GM23248 (cell line): ENCODE measurements at places on chromosomes 3 and 15. TPM values are rescaled to one million over a fixed set of nuclear protein-coding genes. Genes with fewer than 3 reads are reported as not detected.

- peak; percentile 96 for DNase-seq
- peak overlapping the region; percentile 48 for H3K4me3 ChIP-seq
- H3K27me3 ChIP-seq, result no peaks in the 10 kb centered on the region
- peaks cover 61% of the 10 kb centered on the region for H3K4me1 ChIP-seq
- peak overlapping the region; percentile 79 for H3K27ac ChIP-seq
Observed at GRCh38 chr3:188294823-188295487, 141.0 kb downstream of the LPP start.

- H3K4me1 ChIP-seq, result no peaks in the 10 kb centered on the region
- H3K27ac ChIP-seq, result no peak overlapping the region
- DNase-seq, result no peak
Observed at GRCh38 chr3:463252-464192, 267.0 kb downstream of the CHL1 start.

DNA sequence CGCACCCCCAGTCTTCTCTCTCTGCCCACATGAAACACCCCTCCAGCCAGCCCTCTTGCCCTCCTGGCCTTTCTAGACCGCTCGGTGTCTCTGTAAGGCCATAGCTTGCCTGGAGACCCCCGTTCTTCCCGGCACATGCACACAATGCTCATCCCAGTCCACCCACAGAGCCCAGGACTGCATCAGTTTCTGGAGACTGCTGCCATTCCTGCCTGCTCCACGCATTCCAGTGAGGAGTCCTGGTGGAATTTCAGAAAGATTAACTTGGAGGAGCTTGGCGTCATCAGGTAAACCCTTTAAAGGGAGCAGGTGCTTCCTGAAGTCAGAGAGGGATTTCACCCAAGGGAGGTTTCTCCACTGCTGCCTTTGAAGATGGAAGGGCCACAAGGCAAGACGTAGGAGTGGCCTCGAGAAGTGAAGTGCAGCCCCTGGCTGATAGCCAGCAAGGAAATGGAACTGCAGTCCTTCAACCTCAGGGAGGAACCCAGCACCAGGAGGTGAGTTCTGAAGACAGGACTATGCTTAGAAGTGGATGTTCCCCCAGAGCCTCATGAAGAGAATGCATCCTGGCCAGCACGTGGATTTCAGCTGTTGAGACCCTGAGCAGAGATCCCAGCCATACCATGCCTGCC is 19.2 kb downstream of the SLC41A3 start:
- no peak for DNase-seq
- no peaks in the 10 kb centered on the region for H3K27me3 ChIP-seq
- H3K36me3 ChIP-seq, result no peaks in the 10 kb centered on the region
- no peak overlapping the region for H3K27ac ChIP-seq
- H3K4me1 ChIP-seq, result no peaks in the 10 kb centered on the region

GRCh38 chr3:156131241-156131640 is 10.9 kb downstream of the KCNAB1 start:
- no peaks in the 10 kb centered on the region for H3K36me3 ChIP-seq
- no peak overlapping the region for H3K4me3 ChIP-seq
- no peak for DNase-seq
- no peaks in the 10 kb centered on the region for H3K4me1 ChIP-seq
- no peak overlapping the region for H3K27ac ChIP-seq

DNA sequence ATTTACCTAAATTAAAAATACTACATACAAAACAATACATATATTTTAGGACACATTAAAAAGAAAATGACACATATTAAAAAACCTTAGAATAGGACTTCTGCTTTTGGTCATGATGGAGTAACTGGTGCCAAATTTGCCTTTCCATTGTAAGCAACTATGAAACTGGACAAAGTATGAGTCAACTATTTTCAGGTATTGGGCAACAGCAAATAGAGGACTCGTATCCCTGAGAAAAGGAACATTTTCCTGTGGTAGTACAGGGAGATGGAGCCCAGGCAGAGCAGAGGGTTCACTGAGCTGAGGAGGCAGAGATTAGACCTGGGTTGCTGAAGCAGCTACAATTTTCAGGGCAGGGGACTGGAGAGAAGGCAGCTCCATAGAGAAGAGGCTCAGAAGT is 14.7 kb downstream of the CCR1 start:
- H3K4me1 ChIP-seq, result 0 out of 2 replicates have a peak, but pooled peaks cover under 1% of the 10 kb centered on the region
- no peak overlapping the region for H3K4me3 ChIP-seq
- H3K27ac ChIP-seq, result no peak overlapping the region
- H3K27me3 ChIP-seq, result no peaks in the 10 kb centered on the region

- no peak for DNase-seq
- no peaks in the 10 kb centered on the region for H3K4me1 ChIP-seq
- no peak overlapping the region for H3K4me3 ChIP-seq
- no peak overlapping the region for H3K27ac ChIP-seq
- H3K27me3 ChIP-seq, result peaks cover 33% of the 10 kb centered on the region; the same call in 1 of the 2 replicates
Observed at GRCh38 chr15:68034081-68034480, 20.0 kb upstream of the PIAS1 start.

DNA sequence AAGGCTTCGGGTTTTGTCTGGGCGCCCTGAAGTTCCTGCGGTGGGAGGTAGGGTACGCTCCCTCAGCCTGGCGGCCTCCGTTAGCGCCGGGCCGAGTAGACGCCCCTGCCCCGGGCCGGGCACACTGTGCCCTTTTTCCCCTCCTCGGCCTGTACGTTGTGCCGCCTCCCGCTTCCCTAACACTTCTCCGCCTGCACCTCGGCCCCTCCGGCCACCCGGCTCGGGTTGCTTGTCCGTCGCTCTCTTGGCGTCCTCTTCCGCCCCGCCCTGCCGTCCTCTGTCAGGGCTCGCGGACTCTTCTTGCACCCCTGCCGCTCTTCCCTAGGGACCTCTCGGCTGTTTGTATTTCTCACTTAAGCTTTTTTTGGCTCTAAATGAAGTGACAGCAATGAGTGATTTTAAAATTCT is 384 bp downstream of the KNL1 start:
- no peaks in the 10 kb centered on the region for H3K4me1 ChIP-seq
- H3K27ac ChIP-seq, result peak overlapping the region; percentile 93
- no peaks in the 10 kb centered on the region for H3K36me3 ChIP-seq
- peak; percentile 82 for DNase-seq
- H3K4me3 ChIP-seq, result peak overlapping the region; percentile 93

DNA sequence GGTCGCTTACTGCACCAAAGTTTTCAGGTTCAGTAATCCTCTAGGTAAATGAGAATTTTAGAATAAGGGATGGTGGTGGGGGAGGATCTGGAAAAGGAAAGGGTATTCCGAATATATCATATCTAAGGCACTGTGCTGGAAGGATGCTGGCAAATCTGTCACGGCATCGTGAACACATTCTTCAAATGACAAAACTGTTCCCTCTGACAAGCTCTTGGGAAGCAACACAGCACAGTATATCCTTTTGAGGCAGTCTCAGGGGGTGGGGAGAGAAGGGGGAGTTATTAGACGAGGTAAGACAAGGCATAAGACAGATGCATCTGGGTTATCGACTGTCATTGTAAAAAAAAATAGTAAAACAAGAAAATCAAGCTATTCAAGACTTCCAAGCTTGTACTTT is 289.6 kb upstream of the LRRN1 start:
- H3K4me3 ChIP-seq, result no peak overlapping the region
- H3K27ac ChIP-seq, result no peak overlapping the region
- DNase-seq, result no peak
- no peaks in the 10 kb centered on the region for H3K4me1 ChIP-seq
- H3K27me3 ChIP-seq, result no peaks in the 10 kb centered on the region
- H3K36me3 ChIP-seq, result no peaks in the 10 kb centered on the region

GRCh38 chr15:37789881-37790280 is 144.6 kb upstream of the TMCO5A start:
- H3K4me1 ChIP-seq, result peaks cover 18% of the 10 kb centered on the region
- no peaks in the 10 kb centered on the region for H3K36me3 ChIP-seq
- H3K4me3 ChIP-seq, result no peak overlapping the region
- H3K27ac ChIP-seq, result no peak overlapping the region

NPAP1 gene
- not detected in 2 replicates for total RNA-seq

MME gene
- total RNA-seq, result 204 and 302 TPM in 2 replicates

KLHL40 gene
- total RNA-seq, result not detected in 2 replicates

CLRN1 gene
- total RNA-seq, result not detected in 2 replicates

DPH6 gene
- 4.4 and 28.6 TPM in 2 replicates for total RNA-seq

ARHGAP31 gene
- total RNA-seq, result 14.0 and 15.3 TPM in 2 replicates

XPC gene
- 62.1 and 76.4 TPM in 2 replicates for total RNA-seq

BFSP2 gene
- not detected in 2 replicates for total RNA-seq
